ENCODE measurements at places on chromosomes 7 and 10.

- DNase-seq: no peak
Measured at GRCh38 chr7:131536361-131536849, 20.0 kb downstream of the PODXL start.

- DNase-seq: no peak
Measured at GRCh38 chr7:95155965-95156364, 168.4 kb downstream of the PON1 start.

- DNase-seq: no peak
Measured at GRCh38 chr7:4650433-4651047, 31.6 kb upstream of the FOXK1 start.

- DNase-seq: no peak
Measured at GRCh38 chr10:26314265-26315013, 97.9 kb downstream of the GAD2 start.

- peak; percentile 63 for DNase-seq
Measured at GRCh38 chr7:30276203-30276900, 8.0 kb upstream of the ZNRF2 start.

GRCh38 chr7:70776627-70777101 is 355.3 kb upstream of the GALNT17 start:
- DNase-seq: no peak

- no peak for DNase-seq
Measured at GRCh38 chr10:53135213-53135896, 362.8 kb upstream of the MBL2 start.

- no peak for DNase-seq
Measured at GRCh38 chr7:34886856-34887255, 150.4 kb downstream of the DPY19L1 start.

- DNase-seq: peak; percentile 91
Measured at GRCh38 chr7:37643876-37644275, 39.7 kb upstream of the GPR141 start.

DNA sequence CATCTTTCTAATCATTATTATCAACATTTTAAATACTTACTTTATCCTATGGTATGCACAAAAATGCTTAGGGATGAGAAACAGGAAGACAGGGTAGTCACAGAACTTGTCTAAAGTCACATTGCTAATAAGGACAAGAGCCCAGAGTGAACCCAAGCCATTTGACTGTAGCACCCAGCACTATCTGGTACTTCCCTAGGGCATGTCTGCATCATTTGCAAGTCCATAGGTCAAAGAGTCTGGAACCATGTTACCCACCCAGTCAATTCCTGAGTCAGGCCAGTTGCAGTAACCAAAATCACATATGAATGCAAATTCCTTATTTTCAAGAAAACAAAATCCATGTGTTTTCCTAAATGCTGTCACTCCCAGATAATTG is 19.1 kb downstream of the ASAH2 start:
- no peak for DNase-seq

GRCh38 chr7:147245274-147245673 is 1128.7 kb downstream of the CNTNAP2 start:
- DNase-seq: peak; percentile 52

GRCh38 chr7:94099679-94100078 is 95.5 kb upstream of the BET1 start:
- no peak for DNase-seq

DNA sequence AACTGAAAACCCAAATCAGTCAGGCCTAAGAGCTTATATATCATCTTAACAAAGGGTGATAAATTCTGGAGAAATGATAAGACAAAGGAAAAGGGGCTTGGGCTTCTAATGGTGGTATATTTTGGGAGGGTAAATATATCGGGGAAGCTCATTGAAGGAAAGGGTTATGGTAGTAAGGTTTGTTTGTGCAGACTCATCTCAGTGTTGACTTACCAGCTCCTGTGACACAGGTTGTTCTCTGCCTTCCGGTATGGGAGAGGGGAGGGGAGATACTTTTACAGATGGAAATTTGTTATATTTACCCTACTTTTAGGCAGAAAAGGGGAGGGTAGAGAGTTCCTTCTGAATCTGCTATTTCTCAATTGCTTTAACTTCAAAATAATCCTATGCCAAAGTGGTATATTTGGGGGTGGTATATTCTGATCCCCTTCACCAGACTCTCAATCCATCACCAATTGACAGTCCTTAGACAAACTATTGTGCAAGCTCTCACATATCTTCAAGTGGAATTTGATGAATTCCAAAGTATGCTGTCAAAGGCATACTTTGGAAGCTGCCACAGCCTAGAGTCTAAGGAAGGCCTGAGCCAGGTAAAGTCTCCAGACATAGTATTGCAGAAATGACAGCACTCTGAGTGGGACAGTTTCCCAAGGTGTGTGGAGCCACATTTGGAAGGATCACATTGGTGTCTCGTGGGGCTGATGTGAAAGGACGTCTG is 13.3 kb upstream of the PAPSS2 start:
- DNase-seq: no peak

DNA sequence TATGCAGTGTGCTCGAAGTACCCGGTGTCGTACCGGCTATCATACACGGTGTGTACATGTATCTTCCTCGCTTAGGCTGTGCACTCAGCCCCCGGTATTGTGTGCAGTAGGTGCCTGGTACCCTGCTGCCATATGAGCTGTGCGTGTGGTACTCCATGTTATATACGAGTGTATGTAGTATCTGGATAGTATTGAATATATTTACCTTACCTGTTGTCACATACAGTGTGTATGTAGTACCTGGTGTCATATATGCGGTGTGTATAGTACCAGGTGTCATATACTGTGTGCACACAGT is 1.2 kb downstream of the ZMYND11 start:
- DNase-seq: no peak

- DNase-seq: no peak
Measured at GRCh38 chr10:99429517-99430095, 818 bp downstream of the GOT1 start.

- no peak for DNase-seq
Measured at GRCh38 chr7:45028138-45028919, 28.3 kb downstream of the CCM2 start.

DNA sequence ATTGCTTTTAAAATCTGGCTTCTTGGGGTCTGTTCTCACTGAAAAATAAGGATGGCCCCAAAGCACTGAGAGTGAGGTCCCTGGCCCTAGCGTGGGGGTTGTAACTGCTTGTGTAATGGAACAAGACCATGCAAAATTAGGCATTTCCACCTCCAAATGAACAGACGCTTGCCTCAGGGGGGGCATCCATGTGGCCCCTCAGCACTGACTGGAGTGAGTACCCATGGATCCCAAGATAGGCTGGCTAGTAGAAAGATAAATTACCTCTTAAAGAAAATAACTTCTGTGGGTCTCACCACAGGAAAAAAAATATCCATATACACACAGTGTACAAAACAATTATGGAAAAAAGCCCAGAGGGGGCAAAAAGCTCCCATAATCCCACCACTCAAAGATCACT is 15.2 kb upstream of the CPA1 start:
- no peak for DNase-seq

GRCh38 chr7:133246558-133246957 is 6.3 kb upstream of the EXOC4 start:
- no peak for DNase-seq

DNA sequence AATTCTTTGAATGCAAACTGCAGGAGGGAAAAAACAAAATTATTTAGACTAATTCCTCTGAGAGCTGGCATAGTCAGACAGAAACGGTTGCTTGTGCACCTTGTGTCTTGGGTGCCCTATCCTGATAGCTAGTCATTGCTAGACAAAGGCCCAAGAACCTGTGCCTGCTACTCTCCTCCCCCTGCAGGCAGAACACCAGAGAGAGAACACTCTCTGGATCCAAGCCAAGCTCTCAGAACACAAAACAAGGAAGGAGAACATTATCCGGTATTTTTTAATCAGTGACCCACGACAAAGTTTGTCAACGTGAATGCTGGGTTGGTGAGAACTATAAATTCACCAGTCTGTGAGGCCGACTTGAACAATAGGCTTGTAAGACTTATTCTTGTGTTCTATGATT is 18.8 kb upstream of the PPP1R9A start:
- DNase-seq: no peak

- no peak for DNase-seq
Measured at GRCh38 chr10:12689893-12690292, 311.6 kb downstream of the CCDC3 start.

DNA sequence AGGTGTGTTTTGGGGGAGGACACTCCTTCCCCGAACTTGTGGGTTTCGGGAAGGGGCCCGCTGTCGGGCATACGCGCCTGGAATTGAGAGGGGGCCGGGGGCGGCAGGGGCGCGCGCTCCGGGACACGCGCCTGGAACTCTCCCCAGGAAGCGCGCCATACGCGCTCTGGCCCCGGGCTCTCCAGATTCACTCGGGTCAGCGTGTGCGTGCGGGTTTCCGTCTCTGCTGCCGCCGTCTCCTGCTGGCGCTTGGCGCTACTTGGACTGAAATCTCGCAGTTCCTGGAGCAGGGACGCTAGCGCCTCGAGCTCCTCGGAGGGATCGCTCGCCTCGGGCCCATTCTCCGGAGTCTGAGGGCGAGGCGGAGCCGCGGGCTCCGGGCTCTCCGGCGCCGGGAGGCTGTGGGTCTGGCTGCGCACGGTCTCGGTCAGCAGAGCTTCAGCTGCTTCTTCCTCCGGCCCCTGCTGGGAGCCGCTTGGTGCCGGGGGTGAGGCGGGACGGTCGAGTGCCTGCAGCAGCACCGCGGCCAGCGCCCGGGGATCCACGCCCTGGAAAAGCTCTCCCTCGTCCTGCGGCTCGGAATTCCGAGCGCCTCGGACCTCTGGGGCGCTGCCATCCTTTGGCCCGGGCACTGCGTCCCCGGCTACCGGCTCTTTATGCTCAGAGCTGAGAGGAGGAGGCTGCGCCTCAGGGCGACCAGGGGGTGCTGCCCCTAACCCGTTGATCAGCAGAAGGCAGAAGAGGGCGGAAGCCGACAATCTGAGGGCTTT is 1.1 kb downstream of the VGF start:
- DNase-seq: no peak

- DNase-seq: no peak
Measured at GRCh38 chr7:44145479-44145968, 4.4 kb upstream of the MYL7 start.

GRCh38 chr10:76297780-76298281 is 866.4 kb downstream of the LRMDA start:
- no peak for DNase-seq

DNA sequence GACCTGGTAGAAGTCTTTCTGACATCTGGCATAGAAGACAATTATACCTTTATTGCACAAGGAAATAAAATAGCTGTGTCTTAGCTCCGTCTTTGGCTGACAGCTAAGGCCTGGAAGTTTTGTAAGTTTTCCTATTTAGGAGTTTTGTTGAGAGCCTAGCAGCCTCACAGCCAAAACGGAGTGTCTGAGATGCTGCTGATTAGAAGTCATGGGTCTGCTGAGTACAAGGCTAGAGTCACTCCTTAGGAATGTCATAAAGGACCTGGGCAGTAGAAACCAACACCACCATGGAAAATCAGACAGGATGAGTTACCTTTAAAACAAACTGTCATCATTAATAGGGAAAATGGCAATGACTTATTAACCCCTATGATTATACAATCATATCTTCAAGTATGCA is 442.5 kb downstream of the KCNMA1 start:
- DNase-seq: no peak

DNA sequence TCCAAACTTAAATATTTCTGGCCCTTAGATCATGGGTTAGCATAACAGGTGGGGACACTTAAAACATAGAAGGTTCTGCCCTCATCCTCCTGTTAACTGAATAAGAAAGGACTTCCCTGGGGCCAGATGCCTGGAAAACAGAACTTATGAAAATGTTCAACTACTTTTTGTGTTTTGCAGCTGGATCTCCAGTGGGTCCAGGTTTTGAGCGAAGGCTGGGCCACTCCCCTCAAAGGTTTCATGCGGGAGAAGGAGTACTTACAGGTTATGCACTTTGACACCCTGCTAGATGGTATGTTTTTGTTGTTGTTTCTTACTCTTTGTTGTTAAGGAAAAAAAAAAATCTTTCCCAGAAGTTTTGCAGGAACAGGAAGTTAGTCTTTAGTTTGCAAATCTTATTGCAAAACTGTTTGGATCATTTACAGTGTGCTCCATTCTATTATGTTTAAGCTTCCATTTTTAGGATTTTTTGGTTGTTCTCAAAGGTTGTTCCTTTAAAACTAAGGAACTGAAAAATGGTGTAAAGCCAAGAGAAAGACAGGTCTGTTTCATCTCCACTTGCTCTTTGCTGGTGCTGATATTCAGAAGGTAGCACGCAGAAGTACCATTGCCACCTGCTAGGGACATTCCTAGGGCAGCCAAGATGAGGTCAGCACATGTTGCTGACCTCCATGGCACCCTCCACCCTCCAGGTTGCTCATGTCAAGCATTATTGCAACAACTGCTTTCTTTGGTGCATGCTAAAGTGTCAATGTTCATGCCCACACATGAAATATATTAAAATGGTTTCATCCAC is 56.1 kb downstream of the PAPSS2 start:
- DNase-seq: no peak

DNA sequence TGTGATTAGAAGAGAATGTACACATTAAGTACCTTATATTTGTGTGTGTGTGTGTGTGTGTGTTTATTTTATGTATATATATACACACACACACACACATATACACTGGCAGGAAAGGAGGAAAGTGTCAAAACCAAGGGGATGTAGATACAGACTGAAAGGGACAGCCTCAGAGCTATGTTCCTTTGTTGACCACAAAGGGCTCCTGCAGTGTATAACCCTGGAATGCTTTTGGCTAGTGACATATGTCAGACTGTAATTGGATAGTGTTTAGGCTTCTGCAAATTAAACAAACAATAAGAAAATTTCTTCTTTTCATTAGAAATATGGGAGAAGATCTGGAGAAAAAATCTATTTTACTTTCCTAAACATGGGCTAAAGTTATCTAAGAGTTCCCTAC is 15.9 kb downstream of the GBF1 start:
- DNase-seq: no peak

DNA sequence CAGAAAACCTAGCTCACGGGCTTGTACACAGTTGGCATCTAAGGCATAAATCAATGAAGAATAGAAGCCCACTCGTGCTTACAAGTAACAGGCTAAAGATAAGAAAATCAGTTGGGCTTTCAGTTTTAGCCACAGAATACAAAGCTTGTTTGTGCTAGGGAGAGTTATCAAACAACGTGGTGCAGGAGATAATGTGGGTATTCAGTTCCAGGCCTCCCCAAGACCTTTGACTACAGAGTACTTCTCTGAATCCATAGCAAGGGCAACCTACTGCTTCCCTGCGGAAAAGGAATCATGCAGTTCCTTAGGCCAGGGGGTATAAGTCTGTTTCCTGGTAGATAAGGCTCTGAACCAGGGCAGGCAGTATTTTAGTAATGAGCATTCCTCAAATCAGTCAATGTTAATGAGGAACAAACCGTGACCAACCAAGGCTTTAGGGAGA is 219.5 kb upstream of the CSTF2T start:
- no peak for DNase-seq

Measured in NT2/D1 (cell line).